ENCODE measurements at places on chromosomes 11 and 22.

DNA sequence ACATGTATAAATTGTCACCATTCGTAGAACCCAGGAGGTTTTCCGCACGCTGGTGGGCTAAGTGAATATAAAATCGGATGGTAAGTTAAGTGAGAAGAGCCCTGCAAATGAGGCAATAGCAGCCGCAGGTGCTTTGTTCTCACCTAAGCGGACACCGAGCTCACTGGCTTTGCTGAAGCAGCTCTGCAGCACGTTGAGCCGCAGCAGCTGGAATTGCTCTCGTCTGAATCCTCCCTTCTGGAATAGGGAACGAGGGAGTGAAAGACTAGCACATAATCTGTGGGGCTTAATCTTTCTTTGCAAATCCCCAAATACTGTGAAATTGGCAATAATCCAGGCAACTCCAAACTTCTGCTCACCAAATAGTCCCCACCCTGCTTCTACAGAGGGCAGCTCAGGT lies 488.1 kb downstream of the NTM start:
- H3K4me3 ChIP-seq = no peak overlapping the region
- no peak overlapping the region for H3K27ac ChIP-seq
- no peaks in the 10 kb centered on the region for H3K36me3 ChIP-seq
- DNase-seq = no peak

DNA sequence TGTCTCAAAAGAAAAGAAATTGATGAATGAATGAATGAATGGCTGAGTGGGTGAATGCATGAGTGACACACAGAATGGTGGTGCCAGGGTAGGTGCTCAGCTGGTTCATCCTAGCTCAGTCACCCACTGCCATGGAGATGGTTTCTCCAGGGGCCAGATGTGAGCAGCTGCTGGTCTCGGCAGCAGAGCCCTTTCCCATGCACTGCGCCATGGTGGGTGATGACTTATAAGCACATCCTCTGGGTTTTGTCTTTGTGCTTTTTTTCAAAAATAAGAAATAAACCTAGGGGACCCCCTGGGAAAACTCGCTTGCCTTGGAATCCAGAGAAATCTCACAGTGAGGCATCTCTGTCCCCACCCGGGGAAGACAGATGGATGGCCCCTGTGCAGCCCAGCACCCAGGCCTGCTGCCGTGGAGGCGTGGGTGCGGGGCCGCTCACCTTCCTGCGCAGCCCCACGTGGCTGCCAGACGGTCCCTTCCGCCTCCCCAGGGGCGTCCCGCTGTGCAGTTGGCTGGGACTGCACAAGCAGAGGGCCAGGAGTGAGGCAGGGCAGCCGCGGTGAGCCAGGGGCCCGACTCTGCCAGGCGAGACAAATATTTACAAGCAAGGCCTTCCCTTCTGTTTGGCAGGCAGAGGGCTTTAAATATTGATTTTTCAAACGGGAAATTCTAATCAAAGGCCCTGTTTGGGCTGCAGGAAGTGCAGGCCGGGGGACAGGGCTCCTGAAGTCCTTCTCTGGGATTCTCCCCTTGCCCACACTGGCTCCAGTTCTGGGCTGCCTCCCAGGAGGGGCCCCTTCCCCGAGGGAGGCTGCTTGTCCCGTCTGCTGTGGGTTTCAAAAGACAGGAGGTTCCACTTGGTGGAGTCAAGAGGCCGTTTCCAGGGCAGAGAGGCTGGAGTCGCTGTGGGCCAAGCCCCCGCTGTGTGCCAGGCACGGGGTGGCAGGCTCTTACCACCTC lies 24.3 kb downstream of the MPPED1 start:
- H3K4me3 ChIP-seq = no peak overlapping the region
- no peaks in the 10 kb centered on the region for H3K4me1 ChIP-seq
- H3K27ac ChIP-seq = no peak overlapping the region
- no peak for DNase-seq

- no peak overlapping the region for H3K27ac ChIP-seq
- no peaks in the 10 kb centered on the region for H3K27me3 ChIP-seq
- no peaks in the 10 kb centered on the region for H3K36me3 ChIP-seq
- no peak overlapping the region for H3K4me3 ChIP-seq
- H3K4me1 ChIP-seq = no peaks in the 10 kb centered on the region
- DNase-seq = no peak
These were observed 62.5 kb upstream of the SUSD2 start for GRCh38 chr22:24118689-24119384.

- no peak overlapping the region for H3K27ac ChIP-seq
- H3K4me3 ChIP-seq = no peak overlapping the region
- no peaks in the 10 kb centered on the region for H3K36me3 ChIP-seq
- no peaks in the 10 kb centered on the region for H3K4me1 ChIP-seq
- H3K27me3 ChIP-seq = no peaks in the 10 kb centered on the region
These were observed 738.3 kb upstream of the KIRREL3 start for GRCh38 chr11:127738771-127739286.

GRCh38 chr11:77668760-77669159 lies 31.2 kb upstream of the CLNS1A start:
- DNase-seq = no peak
- peaks cover 50% of the 10 kb centered on the region for H3K36me3 ChIP-seq
- H3K27ac ChIP-seq = no peak overlapping the region
- peaks cover 35% of the 10 kb centered on the region for H3K4me1 ChIP-seq
- H3K27me3 ChIP-seq = no peaks in the 10 kb centered on the region
- H3K4me3 ChIP-seq = no peak overlapping the region

- no peaks in the 10 kb centered on the region for H3K36me3 ChIP-seq
- H3K27ac ChIP-seq = no peak overlapping the region
- no peaks in the 10 kb centered on the region for H3K4me1 ChIP-seq
- H3K27me3 ChIP-seq = no peaks in the 10 kb centered on the region
- DNase-seq = no peak
These were observed 19.3 kb downstream of the OR52A5 start for GRCh38 chr11:5118893-5119292.

DNA sequence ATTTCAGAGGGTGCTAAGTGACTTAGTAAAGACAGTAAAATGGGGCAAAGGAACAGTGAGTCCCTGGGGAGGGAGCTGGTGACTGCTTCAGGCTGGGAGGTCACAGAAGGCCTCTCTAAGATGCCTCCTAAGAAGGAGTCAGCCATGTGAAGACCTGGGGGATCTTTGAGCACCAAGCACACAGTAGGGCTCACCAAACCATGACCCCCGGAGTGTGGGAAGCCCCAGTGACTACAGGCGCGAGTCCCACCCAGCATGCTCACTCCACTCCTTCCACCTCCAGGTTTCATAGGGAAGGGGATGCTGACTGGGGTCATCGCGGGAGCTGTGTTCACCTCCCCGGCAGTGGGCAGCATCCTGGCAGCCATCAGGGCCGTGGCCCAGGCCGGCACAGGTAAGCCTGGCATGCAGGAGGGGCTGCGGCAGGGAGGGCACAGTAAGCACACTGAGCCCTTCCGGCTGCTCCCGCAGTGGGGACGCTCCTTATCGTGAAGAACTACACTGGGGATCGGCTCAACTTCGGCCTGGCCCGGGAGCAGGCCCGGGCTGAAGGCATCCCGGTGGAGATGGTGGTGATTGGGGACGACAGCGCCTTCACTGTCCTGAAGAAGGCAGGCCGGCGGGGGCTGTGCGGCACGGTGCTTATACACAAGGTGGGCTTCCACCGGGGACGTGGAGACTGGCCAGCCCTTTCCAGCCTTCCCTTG lies 5.9 kb downstream of the TKFC start:
- peaks cover 40% of the 10 kb centered on the region for H3K4me1 ChIP-seq
- no peak overlapping the region for H3K27ac ChIP-seq
- H3K36me3 ChIP-seq = no peaks in the 10 kb centered on the region
- H3K4me3 ChIP-seq = no peak overlapping the region

DNA sequence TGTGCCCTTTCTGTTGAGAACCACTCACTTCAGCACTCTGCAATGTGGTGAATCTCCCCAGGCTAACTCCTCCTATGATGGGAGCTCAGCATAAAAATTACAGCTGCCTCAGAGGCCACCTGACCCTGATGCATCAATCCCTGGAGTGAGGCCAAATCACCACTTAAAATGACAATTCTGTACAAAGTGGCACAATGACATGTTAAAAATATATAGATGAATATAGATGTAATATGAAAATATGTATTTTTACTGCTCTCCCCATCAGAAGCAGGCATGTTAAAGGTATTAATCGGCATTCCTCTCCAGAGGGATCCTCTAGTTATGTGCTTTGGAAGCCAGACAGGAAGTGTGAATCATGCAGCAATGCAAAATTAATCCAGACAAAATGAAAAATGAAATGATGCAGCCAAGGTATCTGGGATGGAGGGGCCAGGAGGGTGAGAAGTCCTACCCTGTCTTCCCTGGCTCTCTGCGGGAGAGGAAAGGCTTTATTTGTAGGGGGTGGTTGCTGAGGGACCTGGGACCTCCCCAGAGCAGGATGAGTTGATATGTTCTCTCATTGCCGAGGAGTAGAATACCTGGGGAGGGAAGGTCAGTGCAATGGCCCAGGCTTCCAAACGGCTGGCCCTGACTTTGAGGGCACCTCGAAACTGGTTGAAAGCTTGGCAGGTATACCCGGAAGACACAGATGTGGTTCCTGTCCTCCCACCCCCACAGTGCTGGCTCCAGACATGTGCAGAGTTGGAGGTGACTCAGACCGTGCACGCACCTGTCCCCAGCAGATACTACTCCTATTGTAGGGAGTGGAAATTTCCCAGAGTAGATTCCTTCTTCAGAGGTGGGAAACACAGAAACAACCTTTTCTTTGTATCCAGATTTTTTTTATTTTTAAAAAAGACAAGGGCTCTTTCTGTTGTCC lies 347.9 kb upstream of the NCAM1 start:
- no peaks in the 10 kb centered on the region for H3K4me1 ChIP-seq
- no peak overlapping the region for H3K4me3 ChIP-seq
- peak; percentile 36 for DNase-seq
- H3K36me3 ChIP-seq = no peaks in the 10 kb centered on the region
- H3K27me3 ChIP-seq = no peaks in the 10 kb centered on the region

GRCh38 chr11:64864473-64865285 lies 13.7 kb downstream of the EHD1 start:
- H3K4me1 ChIP-seq = peaks cover 59% of the 10 kb centered on the region
- H3K36me3 ChIP-seq = peaks cover 7% of the 10 kb centered on the region
- H3K27ac ChIP-seq = peak overlapping the region; percentile 86
- DNase-seq = peak; percentile 68

DNA sequence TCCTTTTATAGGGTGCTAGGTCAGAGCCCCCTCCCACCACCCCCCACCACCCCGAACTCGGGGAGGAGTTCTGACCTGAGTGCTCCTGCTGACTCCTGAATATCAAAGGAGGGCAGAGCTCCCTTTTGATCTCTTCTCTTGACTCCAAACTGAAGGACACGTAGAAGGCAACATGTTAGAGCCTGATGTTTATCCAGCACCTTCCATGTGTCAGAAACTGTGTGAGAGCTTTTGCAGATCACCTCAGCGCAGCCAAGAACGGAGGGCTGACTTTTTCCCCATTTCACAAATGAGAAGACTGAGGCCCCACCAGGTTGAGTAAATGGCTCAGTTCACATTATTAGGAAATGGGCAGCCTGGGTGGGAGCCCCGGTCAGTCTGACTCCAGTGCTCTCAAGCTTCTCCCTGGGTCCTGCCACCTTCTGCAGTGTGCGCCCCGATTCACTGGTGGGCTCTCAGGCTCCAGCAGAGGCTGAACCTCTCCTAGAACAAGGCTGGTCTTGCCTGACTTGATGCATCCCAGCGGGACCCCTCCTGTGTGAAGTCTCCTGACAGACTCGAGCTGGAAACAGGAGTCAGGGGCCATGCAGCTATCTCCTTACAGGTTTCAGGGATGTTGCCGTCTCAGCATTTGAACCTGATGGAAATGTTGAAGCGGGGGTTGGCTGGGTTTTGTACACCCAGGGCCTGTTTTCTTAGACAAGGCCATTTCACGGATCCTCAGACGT lies 98.5 kb downstream of the TSPAN18 start:
- H3K4me1 ChIP-seq = peaks cover 21% of the 10 kb centered on the region
- H3K36me3 ChIP-seq = no peaks in the 10 kb centered on the region
- no peak overlapping the region for H3K4me3 ChIP-seq

GRCh38 chr22:46851941-46852340 lies 89.5 kb downstream of the TBC1D22A start:
- H3K27ac ChIP-seq = no peak overlapping the region
- no peaks in the 10 kb centered on the region for H3K27me3 ChIP-seq
- H3K36me3 ChIP-seq = no peaks in the 10 kb centered on the region
- no peaks in the 10 kb centered on the region for H3K4me1 ChIP-seq
- DNase-seq = no peak
- H3K4me3 ChIP-seq = no peak overlapping the region

Measured in adrenal gland (tissue), 19 donors.